Activated T-helper 1 cell treated with anti-CD3 and anti-CD28 coated beads, Interleukin-12 subunit alpha, Interleukin-12 subunit beta, Interleukin-2, Interleukin-4 antibody, amounts not matched to agents 30 ng/mL and 10 ng/mL and 1 ng/mL, durations not matched to agents 14 hours and 24 hours and 36 hours (primary cell): ENCODE measurements at places on chromosomes 4 and X. TPM values are rescaled to one million over a fixed set of nuclear protein-coding genes. Genes with fewer than 3 reads are reported as not detected.

Gene NDNF
- total RNA-seq: 0.39 TPM in 1 of 2 replicates, not detected in the other

Gene GABRG1
- total RNA-seq: not detected in 2 replicates

Gene FMR1NB
- total RNA-seq: not detected in 2 replicates

Gene RBM41
- total RNA-seq: 15.5 and 16.6 TPM in 2 replicates

Gene CSAG1
- total RNA-seq: not detected in 2 replicates

- no peaks in the 10 kb centered on the region for H3K27me3 ChIP-seq
- H3K27ac ChIP-seq: no peak overlapping the region
- H3K36me3 ChIP-seq: no peaks in the 10 kb centered on the region
- H3K4me3 ChIP-seq: no peak overlapping the region
- DNase-seq: no peak
Measured at GRCh38 chr4:44071959-44072955, 376.4 kb downstream of the KCTD8 start.

DNA sequence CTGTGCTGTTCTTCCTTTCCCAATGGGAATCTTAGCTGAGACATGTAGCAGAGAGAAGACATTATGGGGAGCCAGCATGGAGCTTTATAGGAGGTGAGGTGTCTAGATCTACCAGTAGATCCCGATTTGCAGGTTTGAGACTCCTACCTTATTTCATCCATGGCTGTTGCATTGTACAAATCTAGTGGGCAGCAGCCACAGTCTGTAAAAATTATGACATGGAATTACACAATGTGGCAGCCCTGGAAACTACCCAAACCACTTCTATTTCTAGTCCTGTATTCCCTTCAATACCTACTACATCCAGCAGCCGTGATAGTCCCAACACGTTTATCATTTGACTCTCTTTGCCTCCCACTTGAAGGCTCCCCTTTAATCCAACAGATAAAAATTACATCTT is 8.1 kb downstream of the ATP7A start:
- no peak overlapping the region for H3K27ac ChIP-seq
- H3K4me1 ChIP-seq: peaks cover 19% of the 10 kb centered on the region
- H3K27me3 ChIP-seq: no peaks in the 10 kb centered on the region
- no peak for DNase-seq

GRCh38 chrX:21943460-21944135 is 3.1 kb downstream of the SMS start:
- no peak for DNase-seq
- H3K4me3 ChIP-seq: peak overlapping the region; percentile 83
- no peaks in the 10 kb centered on the region for H3K27me3 ChIP-seq
- peaks cover 19% of the 10 kb centered on the region for H3K36me3 ChIP-seq
- peak overlapping the region; percentile 75 for H3K27ac ChIP-seq
- H3K4me1 ChIP-seq: peaks cover 51% of the 10 kb centered on the region

- H3K27me3 ChIP-seq: no peaks in the 10 kb centered on the region
- no peak overlapping the region for H3K27ac ChIP-seq
- no peaks in the 10 kb centered on the region for H3K4me1 ChIP-seq
- no peak for DNase-seq
- H3K4me3 ChIP-seq: no peak overlapping the region
- no peaks in the 10 kb centered on the region for H3K36me3 ChIP-seq
Measured at GRCh38 chr4:137597752-137598430, 65.6 kb upstream of the PCDH18 start.

- H3K36me3 ChIP-seq: no peaks in the 10 kb centered on the region
- H3K27ac ChIP-seq: no peak overlapping the region
- no peaks in the 10 kb centered on the region for H3K4me1 ChIP-seq
- H3K4me3 ChIP-seq: no peak overlapping the region
Measured at GRCh38 chr4:188550296-188550695, 411.1 kb downstream of the TRIML1 start.

DNA sequence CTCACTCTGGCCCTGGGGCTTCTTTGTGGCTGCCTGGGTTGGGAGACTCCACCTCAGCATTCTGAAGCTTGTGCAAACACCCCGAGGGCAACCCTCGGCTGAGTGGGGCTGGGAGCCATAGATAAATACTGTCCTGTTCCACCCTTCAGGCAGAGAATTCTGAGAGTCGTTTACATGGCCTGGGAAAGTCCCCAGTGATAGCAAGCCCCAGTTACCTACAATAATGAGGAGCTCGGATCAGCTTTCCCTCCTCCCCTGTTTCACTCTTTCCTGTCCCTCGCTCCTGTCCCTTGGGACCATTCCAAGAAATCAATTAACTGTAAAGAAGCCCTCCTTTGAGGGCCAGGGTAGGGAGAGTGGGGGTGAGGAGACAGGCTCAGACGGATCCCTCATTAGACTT is 31.6 kb upstream of the DDX3X start:
- H3K4me1 ChIP-seq: peaks cover 5% of the 10 kb centered on the region
- no peak overlapping the region for H3K4me3 ChIP-seq
- H3K36me3 ChIP-seq: no peaks in the 10 kb centered on the region

GRCh38 chr4:183241721-183242151 is 78.3 kb downstream of the CLDN22 start:
- DNase-seq: no peak
- H3K4me1 ChIP-seq: no peaks in the 10 kb centered on the region
- H3K27me3 ChIP-seq: peaks cover 6% of the 10 kb centered on the region
- no peak overlapping the region for H3K4me3 ChIP-seq

- no peaks in the 10 kb centered on the region for H3K4me1 ChIP-seq
- no peaks in the 10 kb centered on the region for H3K36me3 ChIP-seq
- DNase-seq: no peak
Measured at GRCh38 chrX:101950581-101950980, 18.8 kb upstream of the ZMAT1 start.

GRCh38 chr4:175453456-175453855 is 358.6 kb downstream of the GPM6A start:
- no peak for DNase-seq
- H3K36me3 ChIP-seq: no peaks in the 10 kb centered on the region
- H3K27me3 ChIP-seq: no peaks in the 10 kb centered on the region
- no peak overlapping the region for H3K4me3 ChIP-seq
- H3K4me1 ChIP-seq: no peaks in the 10 kb centered on the region
